Activated CD4-positive, alpha-beta T cell treated with anti-CD3 and anti-CD28 coated beads, Interleukin-2, amount 10 ng/mL, durations not matched to agents 24 days and 14 days (primary cell): ENCODE measurements at places on chromosomes 12 and 14. TPM values are rescaled to one million over a fixed set of nuclear protein-coding genes. Genes with fewer than 3 reads are reported as not detected.

DNA sequence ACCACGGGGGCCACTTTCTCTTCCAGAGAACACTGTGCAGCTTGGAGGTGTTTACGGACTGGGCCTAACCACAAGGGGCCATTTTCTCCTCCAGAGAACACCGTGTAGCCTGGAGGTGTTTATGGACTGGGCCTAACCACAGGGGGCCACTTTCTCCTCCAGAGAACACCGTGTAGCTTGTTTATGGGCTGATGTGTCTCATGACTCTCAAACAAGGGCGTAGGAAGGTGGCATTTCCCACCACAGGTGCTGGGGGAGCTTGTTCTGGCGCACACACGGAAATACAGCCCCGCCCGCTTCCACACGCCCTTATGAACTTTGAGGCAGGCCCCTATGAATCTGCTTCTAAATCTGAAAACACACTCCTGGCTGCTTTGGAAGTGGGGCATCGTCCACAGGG lies 174.6 kb upstream of the SFSWAP start:
- DNase-seq, result no peak

The MYF5 gene
- total RNA-seq, result not detected in 2 replicates

The FSCB gene
- not detected in 2 replicates for total RNA-seq

GRCh38 chr14:94539181-94539580 lies 22.1 kb upstream of the SERPINA4 start:
- no peak for DNase-seq

The STAB2 gene
- not detected in 2 replicates for total RNA-seq

DNA sequence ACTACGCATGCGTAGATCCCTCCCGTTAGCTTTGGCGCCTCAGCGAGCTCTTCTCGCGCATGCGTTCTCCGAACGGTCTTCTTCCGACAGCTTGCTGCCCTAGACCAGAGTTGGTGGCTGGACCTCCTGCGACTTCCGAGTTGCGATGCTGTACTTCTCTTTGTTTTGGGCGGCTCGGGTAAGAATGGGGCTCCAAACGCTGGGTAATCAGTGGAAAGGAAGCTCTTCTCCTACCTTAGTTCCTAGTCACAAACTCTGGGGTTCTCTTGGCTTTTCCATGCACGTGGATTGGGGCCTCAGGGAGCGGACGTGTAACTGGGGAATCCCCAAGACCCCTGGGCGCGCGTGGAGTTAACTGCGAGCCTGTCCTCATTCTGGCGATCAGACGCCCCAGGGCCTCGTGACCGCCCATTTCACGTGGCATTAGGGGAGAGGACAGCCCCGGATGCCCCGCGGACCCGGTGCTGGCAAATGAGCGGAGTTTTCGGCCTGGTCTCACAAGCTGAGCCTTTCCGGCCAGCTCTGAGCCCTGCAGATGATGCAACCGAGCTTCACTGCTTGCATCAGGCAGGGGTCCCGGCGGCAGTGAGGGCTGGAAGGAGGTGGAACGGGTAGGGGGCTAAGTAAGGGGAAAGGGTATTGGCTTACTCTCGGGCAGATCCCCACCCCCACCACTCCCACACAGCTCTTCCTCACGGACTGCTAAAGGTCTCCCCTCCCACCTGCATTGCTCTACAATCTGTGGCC lies at the start of gene SHMT2:
Gene SHMT2 (plus strand): TSS at position 78 of the 747 bp plus-strand sequence. CDS start 68 bp downstream, at position 146.
- peak; percentile 98 for DNase-seq

GRCh38 chr14:54789166-54789565 lies 113.5 kb downstream of the GCH1 start:
- no peak for DNase-seq

GRCh38 chr14:57974896-57975295 lies 109.0 kb upstream of the SLC35F4 start:
- DNase-seq, result no peak

DNA sequence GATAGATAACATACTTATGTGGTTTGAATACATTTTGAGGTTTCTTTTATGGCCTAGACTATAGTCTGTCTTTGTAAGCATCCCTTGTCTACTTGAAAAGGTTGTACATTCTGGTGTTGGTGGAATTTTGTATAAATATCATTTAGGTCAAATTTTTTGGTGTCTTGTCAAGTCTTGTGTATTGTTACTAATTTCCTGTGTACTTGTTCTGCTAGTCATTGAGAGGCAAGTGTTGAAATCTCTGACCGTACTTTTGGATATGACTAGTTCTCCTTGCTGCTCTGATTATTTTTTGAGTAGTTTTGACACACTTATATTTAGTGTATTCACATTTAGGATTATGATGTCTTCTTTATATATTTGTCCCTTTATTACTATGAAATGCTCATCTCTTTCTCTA lies 219.6 kb downstream of the CCDC91 start:
- DNase-seq, result no peak

The PLEKHH1 gene
- total RNA-seq, result 1.5 and 1.7 TPM in 2 replicates

DNA sequence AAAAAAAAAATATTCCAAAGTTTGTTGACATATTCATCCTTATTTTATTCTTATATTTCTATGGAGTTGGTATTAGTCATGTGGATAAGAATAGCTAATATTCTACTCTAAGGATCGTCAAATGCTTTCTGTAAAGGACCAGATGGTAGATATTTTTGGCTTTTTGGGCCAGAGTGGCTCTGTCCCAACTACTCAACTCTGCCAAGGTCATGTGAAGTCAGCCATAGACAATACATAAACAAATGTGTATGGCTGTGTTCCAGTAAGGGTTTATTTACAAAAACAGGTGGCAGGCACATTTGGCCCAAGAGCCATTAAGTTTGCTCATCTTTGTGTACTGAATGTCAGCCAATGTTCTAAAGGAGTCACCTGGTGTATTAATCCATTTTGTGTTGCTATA lies 131.8 kb downstream of the TBX5 start:
- no peak for DNase-seq

The EGLN3 gene
- total RNA-seq, result 17.4 and 17.6 TPM in 2 replicates

The PAX9 gene
- not detected in 2 replicates for total RNA-seq

DNA sequence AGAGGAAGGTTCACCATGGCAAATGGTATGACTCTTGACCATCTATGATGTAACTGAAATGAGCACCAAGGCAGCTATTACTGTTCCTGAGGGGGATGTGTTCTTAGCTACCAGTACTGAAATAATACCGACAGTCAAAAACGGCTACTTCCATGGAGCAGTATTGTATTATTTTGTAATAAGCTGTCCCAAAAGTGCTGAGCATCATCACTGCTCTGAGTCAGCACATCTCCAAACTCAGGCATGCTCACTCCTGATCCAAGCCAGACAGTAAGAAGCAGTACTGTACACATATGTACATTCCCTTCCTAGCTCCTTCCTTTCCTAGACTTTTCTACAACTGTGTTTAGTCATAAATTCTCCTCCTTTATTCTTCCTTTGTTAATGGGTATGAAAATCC lies 8.6 kb downstream of the VTI1B start:
- DNase-seq, result no peak

GRCh38 chr12:112115259-112116045 lies 6.9 kb upstream of the NAA25 start:
- no peak for DNase-seq

- no peak for DNase-seq
Measured at GRCh38 chr14:70701610-70702009, 59.9 kb downstream of the TTC9 start.

The NKX2-8 gene
- not detected in 2 replicates for total RNA-seq

GRCh38 chr12:55850401-55850800 lies 7.7 kb upstream of the MMP19 start:
- no peak for DNase-seq

DNA sequence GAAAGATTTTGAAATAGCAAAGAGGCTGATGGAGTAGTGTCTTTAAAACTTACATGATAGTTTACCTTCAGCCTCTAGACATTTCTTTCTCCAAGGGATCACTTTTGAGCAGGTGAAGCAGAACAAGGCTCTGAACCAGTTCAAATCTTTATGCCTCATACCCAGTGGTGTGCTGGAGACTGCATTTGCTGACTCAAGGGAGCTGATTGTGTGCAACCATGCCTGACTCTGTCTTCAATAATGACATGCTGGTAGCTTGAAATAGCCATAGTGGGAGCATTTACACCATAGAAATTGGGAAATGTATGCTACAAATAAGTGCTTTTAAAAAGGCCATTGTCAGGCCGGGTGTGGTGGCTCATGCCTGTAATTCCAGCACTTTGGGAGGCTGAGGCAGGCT lies 482.0 kb downstream of the TMTC2 start:
- DNase-seq, result no peak

The AMHR2 gene
- total RNA-seq, result 0.09 TPM in 1 of 2 replicates, not detected in the other

The HOXC9 gene
- not detected in 2 replicates for total RNA-seq

The SLC35E3 gene
- total RNA-seq, result 3.8 and 4.2 TPM in 2 replicates

- no peak for DNase-seq
Measured at GRCh38 chr14:73162251-73162650, 25.9 kb downstream of the PSEN1 start.

- peak; percentile 82 for DNase-seq
Measured at GRCh38 chr12:13179211-13180074, 17.1 kb upstream of the EMP1 start.

- DNase-seq, result peak; percentile 88
Measured at GRCh38 chr12:89542912-89543592, 17.2 kb upstream of the POC1B start.

The ASPG gene
- total RNA-seq, result not detected in 2 replicates

- no peak for DNase-seq
Measured at GRCh38 chr12:5588176-5588575, 156.3 kb downstream of the NTF3 start.

GRCh38 chr12:61999311-61999710 lies 260.9 kb upstream of the USP15 start:
- DNase-seq, result no peak

DNA sequence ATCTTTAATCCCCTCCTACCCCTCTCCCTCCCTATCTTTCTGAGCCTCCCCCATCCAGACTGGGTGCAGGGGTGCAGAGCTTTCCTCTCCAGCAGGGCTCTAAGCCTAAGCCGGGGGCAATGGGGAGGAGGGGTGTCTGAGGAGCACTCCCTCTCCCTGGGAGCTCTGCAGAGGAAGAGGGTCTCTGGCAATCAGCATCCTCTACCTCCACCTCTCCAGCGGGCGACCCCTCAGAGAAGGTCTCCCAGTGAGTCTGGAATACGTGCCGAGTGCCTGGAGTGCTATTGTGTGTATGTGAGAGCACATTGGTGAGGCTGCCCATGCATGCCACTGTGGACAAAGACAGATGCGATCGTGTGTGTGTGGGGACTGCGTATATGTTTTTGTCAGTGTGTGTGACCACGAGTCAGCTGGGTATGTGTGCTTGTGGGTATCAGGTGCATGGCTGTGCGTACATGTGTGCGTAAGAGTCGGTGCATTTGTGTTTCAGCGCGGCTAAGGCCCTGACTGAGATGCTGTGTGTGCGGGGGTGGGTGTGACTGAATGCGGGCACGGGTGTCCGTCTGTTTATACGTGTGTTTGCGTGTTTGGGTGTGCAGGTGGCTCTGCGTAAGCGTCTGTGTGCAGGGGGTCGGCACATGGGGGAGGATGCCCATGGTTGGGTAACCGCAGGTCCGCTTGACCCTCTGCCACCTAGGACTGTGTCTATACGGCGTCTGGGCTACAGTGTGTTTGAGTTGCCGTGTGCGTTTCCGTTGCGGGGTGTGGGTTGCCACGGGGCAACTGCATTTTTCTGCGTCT lies 905 bp upstream of the DLK1 start:
- no peak for DNase-seq

The TAS2R46 gene
- total RNA-seq, result 1.3 and 2.2 TPM in 2 replicates
